ENCODE measurements at places on chromosomes 4 and X.

- DNase-seq = no peak
Measured at GRCh38 chr4:106104276-106104675, 209.0 kb downstream of the NPNT start.

GRCh38 chr4:137896221-137896737, 345.9 kb downstream of the SLC7A11 start:
- DNase-seq = no peak

DNA sequence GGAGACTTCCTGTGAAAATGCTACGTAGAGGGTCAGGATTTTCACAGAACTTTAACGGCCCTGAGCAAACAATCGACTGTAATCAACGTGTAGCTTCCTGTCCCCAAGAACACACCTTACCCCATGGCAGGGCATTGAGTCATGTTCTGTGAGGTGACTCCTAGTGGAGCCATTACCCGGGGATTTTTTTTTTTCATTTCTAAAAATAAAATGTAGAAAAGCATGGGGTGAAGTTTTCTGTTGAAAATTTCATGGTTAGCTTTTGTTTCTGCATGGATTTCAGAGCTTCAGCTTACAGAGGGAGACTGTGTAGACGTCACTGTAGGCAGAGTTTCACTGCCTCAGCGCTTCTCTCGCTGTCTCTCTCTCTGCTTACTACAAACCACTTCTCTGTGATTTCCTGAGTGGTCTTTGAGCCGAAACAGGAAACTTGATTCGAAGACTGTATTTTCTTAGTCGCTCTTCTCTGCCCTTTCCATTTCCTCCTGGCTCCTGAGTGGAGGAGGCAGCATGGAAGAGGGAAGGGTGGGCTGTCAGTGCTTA, 111.7 kb downstream of the NFKB1 start:
- no peak for DNase-seq

DNA sequence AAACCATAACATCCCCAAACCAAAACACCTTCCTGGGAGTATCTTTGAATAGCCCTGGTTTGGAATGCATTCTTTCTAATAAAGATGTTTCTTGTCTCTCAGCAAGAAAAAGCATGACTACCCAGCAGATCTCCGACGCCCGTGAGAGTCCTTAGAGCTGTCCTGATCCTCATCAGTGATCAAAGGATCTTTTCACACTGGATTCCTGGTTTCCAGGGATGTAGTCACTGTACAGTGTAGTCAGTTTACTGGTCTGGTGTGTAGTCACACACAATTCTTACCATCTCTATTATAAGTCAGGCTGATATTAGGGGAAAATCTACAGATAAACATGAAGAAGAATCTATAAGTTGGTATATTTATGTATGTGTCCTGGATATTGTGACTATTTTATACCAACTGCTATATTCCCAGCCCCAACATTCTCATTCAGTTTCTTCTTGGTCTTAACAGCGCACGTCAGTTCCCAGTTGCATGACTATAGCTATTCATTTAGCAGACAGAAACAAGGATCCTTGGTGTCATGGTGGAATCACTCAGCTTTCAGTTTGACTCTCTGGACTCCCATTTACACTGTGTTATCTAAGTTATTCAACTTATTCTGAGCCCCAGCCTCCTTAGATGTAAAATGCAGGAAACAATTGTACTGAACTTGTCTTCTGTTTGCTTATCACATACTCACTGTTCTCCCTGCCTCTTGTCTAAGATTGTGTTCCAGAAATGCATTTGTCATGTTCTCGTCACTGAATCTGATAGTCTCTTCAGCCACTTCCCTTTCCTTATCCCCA, 68.3 kb downstream of the SLIT2 start:
- DNase-seq = no peak

DNA sequence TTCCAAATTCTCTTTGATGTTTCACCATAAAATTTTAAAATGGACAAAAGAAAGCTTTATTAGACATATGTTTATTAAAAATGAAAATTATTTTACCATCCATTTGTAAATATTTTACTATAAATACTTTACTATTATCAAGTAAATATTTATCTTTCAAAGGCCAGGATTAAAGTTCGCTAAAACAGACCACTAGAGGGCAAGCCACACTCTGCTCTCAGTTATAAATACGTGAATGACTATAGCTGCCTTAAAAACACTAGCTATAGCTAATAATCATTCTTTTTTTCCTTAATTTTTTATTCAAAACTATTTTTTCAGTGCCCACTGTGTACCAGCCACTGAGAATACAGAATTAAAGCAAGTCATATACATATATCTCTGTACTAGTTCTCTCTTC, 38.6 kb downstream of the UNC5C start:
- DNase-seq = no peak

DNA sequence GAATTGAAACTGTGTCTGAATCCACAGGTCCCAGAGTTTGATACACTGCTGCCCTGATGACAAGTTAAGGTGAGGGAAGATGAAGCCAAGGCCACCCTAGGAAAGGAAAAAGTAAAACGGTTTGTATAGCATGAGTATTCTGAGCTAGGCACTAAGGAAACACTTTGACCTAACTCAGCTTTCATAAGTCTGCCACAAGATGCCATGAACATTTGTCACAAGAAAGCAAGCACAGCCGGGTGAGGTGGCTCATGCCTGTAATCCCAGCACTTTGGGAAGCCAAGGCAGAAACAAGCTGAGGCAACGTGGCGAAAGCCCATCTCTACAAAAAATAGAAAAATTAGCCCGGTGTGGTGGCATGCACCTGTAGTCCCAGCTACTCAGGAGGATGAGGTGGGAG, 34.2 kb downstream of the ELOVL6 start:
- DNase-seq = no peak

GRCh38 chr4:112214390-112215264, 17.0 kb upstream of the AP1AR start:
- DNase-seq = no peak

GRCh38 chr4:114267976-114268375, 288.5 kb upstream of the ARSJ start:
- DNase-seq = no peak

GRCh38 chrX:121407627-121408026, 360.2 kb downstream of the GLUD2 start:
- DNase-seq = no peak

DNA sequence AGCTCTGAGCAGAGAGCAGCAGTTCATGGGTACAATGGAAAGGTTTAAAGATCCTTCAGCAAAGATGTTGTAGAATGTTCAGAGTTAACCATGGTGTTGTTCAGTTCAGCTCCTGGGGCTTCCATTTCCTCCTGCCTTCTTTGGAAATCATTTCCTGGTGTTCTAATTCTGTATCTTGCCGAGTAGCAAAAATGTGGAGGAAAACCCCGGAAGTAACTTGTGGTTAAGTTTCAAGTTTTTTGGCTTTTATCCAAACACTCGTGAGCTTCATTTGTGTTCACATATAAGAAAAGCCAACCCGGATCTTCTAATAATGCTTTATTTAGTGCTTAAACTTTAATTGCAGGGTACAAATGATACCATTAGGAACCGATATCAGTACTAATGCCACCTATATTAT, 33.6 kb upstream of the ARX start:
- DNase-seq = no peak

DNA sequence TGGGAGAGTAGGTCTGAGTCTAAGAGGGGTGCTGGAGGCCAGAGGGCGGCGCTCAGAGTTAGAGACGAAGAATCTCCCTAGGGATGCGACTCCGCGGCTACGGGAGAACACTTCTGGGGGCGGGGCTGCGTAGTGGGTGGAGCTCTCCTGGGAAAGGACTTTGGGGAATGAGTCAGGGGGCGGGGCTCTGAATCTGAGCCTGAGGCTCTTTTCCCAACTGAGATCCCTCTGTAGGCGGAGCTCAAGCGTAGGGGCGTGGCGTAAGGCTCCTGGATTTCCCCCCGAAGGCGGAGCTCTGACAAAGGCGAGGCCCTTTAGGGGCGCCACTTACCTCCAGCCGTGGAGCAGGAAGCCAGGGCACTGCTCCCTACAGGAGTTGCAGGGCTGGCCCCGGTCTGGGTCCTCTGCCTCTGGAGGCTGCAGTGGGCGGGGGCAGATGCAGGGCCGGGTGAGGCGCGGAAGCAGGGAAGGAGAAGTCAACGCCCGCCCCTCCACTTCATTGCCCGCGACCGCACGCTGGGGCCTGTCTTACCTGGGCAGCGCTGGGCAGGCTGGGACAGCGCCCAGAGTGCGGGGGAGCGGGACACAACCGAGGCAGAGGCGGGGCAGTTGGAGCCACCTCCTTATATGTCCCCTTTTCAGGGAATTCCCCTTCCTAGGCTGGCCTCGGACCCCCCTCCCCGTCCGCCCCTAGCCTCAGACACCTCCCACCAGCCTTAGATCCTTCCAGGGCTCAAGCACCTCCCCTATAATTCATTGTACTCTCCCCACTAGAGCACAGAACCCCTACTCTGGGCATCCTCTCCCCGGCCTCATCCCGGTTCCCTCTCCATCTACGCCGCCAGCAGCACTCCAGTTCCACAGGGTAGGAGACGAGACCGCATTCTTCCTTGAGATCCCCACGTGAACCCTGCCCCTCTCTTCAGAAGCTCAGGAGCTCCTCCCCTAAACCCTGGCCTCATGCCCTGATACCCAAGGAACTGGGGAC, 1.6 kb downstream of the PRICKLE3 start:
- DNase-seq = peak; percentile 33

DNA sequence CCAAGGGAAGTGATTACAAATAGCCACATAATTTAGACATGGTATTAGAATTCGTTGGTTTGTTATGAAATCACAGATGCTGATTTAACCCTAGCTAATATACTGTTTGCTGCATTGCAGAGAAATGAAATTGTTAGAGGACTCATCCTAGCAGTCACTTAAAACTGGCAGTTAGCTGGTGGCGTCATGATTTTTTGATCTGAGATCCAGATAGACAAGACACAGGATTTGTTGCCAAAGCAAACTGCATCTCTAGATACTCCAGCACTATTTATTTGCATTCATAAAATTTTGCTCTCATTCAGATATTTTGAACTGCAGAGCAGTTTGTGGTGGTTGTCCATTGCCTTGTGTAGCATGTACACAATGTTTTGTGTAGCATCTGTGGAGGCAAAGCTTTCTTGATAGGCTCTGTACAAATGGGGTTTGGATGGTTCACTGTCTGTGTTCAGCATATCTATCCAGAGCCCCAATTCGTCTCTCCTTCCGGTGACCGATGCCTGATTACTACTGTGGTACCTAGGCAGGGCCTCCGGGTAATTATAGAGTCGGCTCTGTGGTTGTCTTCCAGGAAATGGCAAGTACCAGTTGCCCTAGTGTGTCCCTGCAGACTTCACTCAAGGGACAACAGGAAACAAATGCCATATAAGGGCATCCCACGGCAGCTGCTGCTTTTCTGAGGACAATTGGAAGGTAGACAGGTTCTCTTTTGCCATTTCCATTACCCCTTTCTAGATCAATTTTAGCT, 30.1 kb upstream of the SPARCL1 start:
- peak; percentile 68 for DNase-seq

- DNase-seq = no peak
Measured at GRCh38 chrX:88828011-88828410, 81.0 kb downstream of the CPXCR1 start.

DNA sequence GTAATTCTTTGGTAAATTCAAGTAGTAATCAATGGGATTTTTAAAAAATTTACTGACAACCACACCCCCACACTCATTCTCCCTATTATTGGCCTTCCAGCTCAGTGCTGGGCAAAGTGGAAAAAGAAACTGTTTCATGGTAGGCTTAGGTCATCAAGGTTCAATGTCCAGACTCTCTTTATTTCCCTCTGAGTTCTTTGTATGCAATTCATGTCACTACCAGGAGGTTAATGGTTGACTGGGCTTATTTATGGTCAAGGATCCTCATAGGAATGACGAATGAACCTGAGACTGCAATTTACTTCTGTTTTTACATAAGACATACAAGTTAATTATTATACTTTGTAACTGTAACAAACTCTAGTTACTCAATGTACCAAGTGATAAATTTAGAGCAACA, 403.2 kb downstream of the KLHL13 start:
- no peak for DNase-seq

GRCh38 chr4:18227880-18228279, 206.3 kb upstream of the LCORL start:
- no peak for DNase-seq

GRCh38 chr4:732486-732885, 26.9 kb downstream of the PCGF3 start:
- DNase-seq = no peak

DNA sequence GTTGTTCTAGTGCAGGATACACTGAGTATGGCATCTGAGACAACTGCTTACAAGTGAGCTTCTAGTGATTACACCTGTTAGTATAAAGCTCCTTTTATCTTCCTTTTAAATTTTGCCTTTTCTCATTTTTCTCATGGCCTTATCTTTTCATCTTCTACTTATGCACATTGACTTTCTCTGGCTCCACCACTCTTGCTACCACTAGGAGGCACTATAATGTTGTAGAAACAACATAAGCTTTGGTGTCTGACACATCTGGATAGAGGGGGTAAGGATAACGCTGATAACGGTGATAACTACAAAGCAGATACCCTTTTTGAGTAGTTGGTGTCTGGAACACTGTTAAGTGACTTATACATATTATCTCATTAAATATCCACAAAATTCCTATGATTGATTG, 187.4 kb upstream of the TEX13C start:
- DNase-seq = no peak

GRCh38 chrX:68693481-68694434, 46.3 kb downstream of the STARD8 start:
- DNase-seq = no peak

GRCh38 chr4:6109842-6110560, 90.3 kb downstream of the JAKMIP1 start:
- no peak for DNase-seq

DNA sequence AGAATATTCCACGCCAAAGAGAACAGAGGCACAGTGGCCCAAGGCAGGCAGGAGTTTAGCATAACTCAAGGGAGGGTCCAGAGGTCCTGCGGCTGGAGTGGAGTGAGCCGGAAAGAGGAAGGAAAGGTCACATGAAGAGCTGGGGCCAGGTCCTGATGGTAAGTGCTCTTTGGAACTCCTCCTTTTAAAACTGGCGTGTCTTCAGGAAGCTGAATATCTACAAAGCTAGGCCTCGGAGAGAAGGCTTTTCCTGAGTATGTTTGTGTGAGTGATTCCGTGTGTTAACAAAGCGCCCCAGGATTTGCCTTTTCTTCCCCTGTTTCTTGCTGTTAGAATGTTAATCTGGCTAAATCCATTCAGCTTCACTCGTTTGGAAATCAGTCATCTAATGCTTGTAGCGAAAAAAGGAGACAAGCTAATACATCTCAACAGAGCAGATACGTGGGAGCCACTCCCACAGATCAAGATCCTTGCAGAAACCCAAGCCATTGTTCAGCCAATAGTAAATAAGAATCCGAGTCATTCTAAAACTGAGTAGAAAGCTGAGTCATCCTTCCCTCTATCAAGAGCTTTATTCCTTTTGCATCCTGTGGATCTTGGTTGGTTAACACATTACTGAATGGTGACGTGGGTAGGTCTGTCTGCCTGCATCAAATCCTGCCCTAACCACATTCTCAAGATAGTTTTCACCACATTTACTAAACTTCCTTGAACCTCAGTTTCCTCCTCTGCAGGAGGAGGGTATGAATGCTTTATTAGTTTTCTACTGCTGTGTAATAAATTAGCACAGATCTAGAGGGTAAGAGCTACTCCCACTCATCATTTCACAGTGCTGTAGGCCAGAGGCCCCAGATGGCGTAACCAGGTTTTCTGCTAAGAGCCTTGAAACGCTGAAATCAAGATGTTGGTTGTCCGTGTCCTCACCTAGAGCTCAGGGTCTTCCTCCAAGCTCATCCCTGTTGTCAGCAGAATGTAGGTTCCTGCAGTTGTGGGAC, 43.2 kb upstream of the RBM47 start:
- no peak for DNase-seq
